ENCODE measurements at places on chromosomes 12 and 14.

DNA sequence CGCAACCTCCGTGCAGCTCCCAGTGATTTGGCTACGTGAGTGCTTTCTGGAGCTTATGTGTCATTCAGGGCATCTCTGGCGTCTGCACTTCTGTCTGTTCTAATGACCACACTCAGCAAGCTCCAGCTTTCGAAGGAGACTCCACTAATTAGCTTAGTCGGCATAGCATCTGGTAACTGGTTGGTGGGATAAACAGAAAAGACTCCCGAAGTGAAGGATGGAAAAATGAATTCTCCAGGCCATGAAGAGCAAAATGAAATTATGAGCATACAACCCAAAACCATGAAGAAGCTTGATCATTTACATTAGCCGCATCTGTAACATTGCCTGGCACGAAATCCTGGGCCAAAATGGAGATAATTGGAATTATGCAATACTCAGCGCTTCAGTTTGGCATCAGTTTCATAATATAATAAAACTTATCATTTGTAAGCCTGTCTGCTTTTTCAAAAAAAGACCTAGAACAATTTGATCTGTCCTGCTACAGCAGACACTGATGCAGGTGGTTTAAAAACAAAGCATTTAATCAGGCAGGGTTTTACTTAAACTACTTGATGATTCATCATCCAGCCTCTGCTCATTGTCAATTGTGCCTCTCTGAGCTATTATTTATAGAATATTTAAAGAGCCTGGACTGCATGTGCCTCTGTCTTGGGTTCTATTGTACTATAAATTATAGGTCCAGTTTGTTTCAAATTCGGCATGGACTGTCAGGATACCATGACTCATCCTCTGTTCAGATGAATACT lies 87.4 kb downstream of the SYT1 start:
- peak; percentile 63 for DNase-seq

- DNase-seq, result no peak
Measured at GRCh38 chr12:123822804-123823203, 60.7 kb downstream of the DNAH10 start.

- DNase-seq, result no peak
Measured at GRCh38 chr12:89840162-89840922, 131.7 kb upstream of the ATP2B1 start.

GRCh38 chr14:96803958-96804357 lies 6.8 kb downstream of the VRK1 start:
- DNase-seq, result no peak

DNA sequence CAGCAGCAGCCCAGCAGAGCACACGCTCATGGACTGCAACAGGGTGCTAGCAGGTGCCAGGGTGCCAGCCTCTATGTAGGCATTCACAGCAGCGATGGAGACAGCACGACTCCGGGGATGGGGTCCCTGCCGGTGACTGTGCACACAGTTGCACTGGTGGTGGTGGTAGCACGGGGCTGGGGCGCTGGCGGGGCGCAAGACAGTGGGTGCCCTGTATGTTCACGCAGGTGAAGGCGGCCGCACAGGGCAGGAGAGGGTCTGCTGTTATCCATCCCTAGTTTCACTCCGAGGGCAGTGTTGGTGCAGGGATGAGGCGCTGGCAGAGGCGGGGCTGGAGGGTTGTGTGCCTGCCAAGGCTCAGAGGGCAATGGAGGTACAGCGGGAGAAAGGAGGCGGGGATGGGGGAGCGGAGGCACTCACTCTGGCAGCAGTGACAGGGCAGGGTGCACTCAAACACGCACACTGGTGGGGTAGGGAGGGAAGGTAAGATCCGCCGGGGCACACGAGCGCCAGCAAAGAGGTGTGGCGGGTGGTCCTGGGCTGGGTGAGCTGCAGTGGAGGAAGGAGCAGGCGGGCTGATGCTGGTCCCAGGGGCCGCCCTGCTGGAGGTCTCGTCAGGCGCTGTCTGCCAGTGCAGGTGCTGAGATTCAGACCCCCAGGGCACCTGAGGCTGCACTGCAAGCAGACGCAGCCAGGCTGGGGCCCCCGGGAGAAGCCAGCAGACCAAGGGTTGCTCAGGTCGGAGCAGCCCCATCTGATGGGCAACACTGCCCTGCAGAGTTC lies 76.7 kb downstream of the GALC start:
- DNase-seq, result no peak

- no peak for DNase-seq
Measured at GRCh38 chr12:30613119-30613830, 82.4 kb downstream of the IPO8 start.

DNA sequence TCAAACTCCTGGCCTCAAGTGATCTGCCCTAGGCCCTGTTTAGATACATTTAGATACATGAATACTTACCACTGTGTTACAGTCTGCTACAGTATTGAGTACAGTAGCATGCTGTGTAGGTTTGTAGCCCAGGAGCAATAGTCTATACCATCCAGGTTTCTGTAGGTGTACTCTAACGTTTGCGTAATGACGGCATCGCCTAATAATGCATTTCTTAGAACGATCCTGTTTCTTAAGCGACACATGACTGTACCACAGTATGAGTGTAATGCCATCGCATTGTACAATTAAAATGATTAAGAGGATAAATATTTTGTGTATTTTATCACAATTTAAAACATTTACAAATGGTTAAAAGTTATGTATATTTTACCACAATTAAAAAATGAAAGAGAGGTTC lies 18.9 kb downstream of the TMEM120B start:
- no peak for DNase-seq

- DNase-seq, result no peak
Measured at GRCh38 chr12:100544165-100544564, 29.3 kb upstream of the GAS2L3 start.

- DNase-seq, result no peak
Measured at GRCh38 chr12:129966146-129966995, 62.5 kb upstream of the TMEM132D start.

DNA sequence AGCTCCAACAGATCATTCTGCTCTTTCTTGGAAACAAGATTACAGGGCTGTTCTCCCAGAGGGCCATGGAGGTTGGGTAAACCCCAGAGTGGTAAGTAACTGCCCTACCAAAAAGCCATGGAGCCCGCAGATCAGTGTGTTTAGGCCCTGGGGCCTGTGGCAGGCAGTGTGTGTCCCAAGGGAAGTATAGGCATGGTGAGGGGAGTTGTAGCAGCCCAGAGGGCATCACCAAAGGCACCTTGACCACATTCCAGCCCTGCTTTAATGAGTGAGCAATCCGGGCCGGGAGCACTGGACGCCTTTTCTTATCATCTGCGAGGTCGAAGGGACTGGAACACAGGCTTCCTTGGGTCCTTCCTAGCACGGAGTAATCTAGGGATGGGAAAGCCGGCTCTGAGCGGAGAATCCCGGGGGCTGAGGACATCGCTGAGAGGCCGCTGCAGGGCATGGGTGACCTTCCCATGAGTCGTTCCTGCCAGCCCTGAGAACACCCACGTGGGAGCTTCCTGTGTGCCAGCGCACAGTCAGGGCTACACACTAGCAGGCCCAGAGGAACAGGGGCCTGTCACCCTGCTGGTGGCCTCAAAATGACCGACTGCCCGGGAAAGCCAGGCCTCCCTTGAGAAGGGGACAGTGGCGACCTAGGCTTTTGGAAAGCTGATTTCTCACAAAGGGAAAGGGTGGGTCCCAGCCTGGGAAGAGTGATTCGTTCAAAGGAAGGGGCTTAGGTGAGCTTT lies 91.3 kb downstream of the NINJ2 start:
- DNase-seq, result peak; percentile 63

DNA sequence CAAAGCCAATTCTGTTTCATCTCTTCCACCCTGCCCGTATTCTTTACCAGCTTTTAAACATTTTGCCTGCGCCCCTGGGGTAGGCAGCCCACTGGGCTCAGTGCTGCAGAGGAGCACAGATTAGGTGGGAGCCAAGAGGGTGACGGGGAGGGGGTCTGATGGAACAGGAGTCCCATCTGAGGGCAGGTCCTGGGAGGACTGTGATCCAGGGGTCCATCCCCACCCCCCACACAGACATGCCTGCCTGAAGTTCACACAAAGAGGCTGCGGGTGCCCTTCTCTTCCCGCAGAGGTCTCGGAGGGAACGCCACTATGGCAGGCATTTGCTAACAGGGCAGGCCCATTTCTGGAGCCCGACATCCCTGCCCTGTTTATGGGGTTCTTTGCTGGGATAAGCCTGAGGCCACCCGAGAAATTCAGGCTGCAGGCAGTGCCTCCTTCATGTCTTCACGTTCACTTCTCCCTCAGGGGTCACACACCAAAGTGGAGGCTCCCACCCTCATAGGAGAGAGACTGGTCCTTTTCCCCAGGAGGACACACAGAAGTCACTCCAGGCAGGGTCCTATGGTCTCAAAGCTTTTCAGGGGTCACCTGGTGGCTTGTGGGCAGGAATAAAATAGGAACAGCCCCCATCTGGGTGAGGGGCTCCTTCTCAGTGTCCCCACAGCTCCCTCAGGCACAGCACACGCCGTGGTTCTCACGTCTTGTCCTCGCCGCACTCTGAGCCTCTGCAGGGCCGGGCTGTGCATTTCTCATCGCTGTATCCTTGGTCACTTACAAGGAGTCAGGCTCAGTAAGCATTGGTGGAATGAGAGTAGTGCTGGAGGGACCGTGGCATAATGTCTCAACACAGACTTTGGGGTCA lies 12.9 kb downstream of the VASH1 start:
- DNase-seq, result no peak

DNA sequence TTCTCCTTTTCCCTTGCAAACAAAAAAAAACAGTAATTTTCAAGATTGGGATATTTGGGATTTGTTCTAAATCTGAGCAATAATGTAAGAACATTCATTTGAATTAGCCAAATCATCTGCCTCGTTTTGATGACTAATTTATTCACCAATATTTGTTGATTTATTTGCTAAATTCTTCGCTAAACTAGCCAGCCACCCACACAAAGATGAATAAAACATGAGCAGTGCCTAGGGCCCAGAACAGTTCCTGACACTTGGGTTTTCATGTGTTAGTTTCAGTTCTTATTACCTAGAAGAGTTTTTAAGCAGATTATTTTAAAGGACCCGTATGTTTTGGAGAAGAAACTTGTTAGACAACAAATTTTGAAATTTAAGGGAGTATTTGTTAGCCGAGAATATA lies 1.4 kb downstream of the ETNK1 start:
- DNase-seq, result no peak

- DNase-seq, result no peak
Measured at GRCh38 chr12:94644141-94644979, 6.0 kb downstream of the TMCC3 start.

GRCh38 chr12:21337959-21338744 lies 3.4 kb upstream of the SLCO1A2 start:
- peak; percentile 48 for DNase-seq

DNA sequence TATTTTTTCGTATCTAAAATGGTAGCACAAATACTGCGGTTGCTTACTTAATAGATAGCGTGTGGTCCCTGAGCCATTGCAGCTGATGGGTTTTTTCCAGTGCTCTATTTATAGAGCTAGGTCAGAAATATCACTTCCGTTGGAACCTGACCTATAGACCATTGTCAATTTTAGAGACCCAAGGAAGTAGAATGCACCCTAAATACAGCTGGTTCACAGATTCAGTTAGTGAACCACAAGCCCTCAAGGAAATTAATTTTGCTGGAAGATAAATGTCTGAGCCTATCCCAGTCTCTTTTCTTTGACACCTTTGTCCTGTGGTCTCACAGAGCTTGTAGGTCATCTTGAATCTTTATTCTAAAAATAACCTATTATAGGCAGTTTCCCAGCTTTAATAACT lies 391.0 kb downstream of the ZFP36L1 start:
- DNase-seq, result no peak

- no peak for DNase-seq
Measured at GRCh38 chr14:71625891-71626701, 306.1 kb upstream of the RGS6 start.

DNA sequence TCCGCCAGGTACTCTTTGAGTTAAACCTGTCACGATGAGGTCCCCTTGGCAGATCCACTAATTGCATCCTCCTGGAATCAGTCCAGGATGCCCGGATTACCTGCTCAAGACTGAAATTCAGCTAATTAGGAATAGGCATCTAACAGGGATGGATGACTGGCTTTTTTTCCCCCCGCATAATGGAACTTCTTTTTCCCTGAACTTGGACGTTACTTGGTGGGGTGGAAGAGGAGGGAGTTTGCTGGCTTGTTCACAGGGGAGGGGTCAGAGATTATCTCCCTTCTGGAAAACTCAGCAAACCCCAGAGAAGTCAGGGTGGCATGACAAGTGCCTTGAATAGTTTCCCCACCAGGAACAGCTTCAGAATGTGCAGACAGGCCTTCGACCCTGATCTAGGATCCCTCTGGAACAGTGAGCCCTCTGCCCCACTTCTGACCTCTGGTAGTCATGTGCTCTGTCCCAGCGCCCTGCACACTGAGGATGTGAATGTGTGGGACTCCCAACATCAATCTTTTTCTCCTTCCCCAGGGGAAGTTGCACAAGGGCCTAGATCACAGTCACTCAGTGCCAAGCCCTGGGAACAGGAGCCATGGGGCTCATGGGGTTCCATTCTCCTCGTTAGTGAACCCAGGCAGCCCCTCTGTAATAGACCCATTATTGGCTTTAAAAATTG lies 142.5 kb downstream of the SMOC1 start:
- no peak for DNase-seq

DNA sequence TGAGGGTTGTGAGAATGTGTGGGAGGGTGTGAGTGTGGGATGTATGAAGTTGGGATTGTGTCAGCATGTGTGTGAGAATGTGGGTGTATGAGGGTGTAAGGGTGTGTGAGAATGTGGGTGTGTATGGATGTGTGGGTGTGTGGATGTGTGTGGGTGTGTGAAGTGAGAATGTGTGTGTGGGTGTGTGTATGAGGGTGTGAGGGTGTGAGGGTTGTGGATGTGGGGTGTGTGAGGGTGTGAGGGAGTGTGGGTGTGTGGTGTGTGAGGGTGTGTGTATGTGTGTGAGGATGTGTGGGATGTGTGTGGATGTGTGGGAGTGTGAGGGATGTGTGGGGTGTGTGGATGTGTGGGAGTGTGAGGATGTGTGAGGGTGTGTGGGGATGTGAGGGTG lies 37.0 kb downstream of the TMEM121 start:
- DNase-seq, result no peak

DNA sequence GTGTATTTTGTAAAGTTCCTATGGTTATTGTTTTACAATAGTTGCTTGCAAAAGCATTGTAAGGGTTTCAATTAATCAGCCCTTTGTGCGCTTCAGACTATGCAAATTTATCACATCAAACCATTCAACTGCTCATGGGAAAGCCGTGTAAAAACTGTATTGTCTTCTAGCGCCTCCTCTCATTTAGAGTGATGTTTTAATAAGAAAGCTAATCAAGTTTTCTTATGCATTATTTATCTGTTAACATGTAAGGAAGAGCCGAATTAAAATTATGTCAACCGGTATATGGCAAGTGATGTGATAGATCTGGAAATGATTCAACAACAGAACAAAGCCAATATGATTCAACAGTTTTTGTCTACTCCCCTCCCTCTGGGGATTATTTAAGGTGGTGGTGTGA lies 92.5 kb upstream of the RFX4 start:
- no peak for DNase-seq

DNA sequence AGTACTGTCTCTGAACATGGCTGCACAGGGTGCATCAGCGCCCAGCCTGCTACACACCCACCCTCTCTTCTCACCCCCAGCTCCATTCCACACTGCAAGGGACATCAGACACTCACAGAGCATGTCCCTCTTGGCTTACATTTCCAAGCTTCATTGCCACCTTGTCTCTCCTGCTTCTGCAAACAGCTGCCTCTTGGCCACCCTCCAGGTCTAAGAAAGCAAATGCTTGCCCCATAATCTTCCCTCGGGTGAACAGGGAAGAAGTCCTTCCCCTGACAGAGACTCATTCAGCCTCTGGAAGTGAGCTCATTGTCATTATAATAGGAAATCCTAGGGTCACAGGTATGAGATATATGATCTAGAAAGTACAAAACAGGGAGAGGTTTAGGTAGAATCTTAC lies 505.2 kb downstream of the RMST start:
- no peak for DNase-seq

- DNase-seq, result peak; percentile 64
Measured at GRCh38 chr12:93572712-93573551, 457 bp downstream of the SOCS2 start.

GRCh38 chr14:33206981-33207380 lies 268.3 kb downstream of the NPAS3 start:
- DNase-seq, result no peak
